ENCODE measurements at places on chromosomes 2 and 18.

GRCh38 chr2:225378984-225379383 is 20.5 kb upstream of the NYAP2 start:
- no peak for DNase-seq

- DNase-seq: peak; percentile 13
Measured at GRCh38 chr2:96143231-96143847, 1.9 kb downstream of the DUSP2 start.

- no peak for DNase-seq
Measured at GRCh38 chr2:219987830-219988229, 360.4 kb downstream of the SLC4A3 start.

DNA sequence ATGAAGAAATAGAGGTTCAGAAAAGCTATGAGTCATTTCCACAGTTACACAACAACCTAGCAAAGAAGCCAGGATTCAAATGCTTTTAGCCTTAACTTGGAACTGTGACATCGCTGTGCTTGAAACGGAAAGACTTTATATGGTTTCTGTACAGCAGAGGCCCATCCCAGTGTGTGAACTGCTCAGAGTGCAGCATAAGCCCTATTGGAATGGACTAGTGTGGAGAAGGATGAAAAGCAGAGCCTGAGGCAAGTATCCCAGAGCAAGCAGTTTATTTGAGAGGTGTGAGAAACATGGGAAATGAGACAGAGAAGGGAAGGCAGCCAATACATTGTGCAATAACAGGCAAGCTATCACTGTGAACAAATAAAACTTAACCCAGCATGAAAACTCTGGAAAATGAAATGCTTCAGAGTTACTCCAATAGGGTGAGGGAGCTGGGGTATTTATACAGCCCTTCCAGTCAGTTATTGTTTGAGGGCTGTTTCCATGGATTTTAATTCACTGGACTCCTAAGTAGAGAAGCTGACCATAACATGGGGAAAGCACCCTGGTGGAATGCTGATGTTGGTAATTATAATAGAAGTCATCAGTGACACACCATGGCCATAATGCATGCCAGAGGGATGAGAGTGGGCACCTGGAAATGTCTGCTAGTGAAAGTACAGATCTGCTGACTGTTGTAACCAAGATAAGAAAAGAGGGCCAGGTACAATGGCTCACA is 254.0 kb upstream of the POU3F3 start:
- no peak for DNase-seq

GRCh38 chr2:42841344-42841743 is 49.0 kb upstream of the HAAO start:
- no peak for DNase-seq

DNA sequence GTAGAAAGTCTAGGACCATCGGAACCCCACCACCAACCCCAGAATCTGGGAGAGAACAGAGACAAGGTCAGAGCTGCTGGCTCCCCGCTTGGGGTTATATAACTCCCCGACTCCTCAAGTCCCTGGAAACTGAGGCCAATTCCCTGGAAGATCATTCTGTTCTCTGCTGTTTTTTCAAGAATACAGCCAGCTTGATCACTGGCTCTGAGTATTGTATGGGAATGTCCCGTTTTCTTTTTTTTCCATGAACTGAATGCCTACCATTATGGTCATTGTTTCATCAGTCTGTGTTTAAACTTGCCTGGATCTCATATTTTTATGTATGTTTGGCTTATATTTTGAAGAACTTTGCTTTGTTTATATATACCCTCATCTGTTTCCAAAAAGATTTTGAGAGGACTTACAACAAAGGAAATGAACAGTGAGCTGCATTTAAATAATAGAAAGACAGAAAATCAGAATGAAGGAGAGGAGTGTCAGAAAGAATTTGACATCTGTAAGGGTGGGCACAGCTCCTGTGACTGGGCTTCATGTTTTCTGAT is 90.0 kb upstream of the ALPP start:
- DNase-seq: no peak

- DNase-seq: no peak
Measured at GRCh38 chr2:226739545-226740030, 60.0 kb downstream of the IRS1 start.

GRCh38 chr2:222652491-222653255 is 3.2 kb downstream of the FARSB start:
- no peak for DNase-seq

DNA sequence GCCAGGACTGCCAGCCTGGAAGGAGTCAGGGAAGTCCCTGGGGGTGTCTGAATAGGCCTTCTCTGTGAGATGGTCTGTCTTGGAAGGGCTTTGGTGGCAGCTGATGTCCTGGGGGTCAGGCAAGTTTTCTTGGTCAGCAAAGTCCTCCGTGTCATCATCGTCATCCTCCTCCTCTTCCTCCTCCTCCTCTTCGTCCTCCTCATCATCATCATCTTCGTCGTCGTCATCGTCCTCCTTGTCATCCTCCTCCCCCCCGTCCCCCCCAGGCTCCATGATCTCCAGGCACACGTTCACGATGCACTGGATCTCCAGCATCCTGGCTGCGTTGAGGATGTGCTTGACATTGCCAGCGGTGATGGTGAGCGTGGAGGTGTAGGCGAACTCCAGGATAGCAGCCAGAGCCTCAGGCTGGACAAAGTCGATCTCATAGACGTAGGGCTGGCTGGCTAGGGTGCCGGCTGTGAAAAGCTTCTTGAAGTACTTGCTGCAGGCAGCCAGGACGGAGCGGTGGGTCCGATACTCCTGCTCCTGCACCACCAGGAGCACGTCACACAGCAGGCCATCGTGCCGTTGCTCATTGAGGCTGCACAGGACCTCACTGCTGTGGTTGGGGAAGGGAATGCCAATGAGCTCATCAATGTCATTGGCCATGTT is 110.1 kb upstream of the SMAD2 start:
- DNase-seq: no peak

- peak; percentile 69 for DNase-seq
Measured at GRCh38 chr2:80303909-80304837, at the start of gene LRRTM1. TSS of gene LRRTM1 (minus strand) at chr2:80304752. CDS start at chr2:80303819, 933 bp downstream.

- no peak for DNase-seq
Measured at GRCh38 chr18:76388891-76389423, 106.1 kb downstream of the ZNF516 start.

GRCh38 chr2:167980439-167980838 is 267.0 kb downstream of the STK39 start:
- DNase-seq: no peak

DNA sequence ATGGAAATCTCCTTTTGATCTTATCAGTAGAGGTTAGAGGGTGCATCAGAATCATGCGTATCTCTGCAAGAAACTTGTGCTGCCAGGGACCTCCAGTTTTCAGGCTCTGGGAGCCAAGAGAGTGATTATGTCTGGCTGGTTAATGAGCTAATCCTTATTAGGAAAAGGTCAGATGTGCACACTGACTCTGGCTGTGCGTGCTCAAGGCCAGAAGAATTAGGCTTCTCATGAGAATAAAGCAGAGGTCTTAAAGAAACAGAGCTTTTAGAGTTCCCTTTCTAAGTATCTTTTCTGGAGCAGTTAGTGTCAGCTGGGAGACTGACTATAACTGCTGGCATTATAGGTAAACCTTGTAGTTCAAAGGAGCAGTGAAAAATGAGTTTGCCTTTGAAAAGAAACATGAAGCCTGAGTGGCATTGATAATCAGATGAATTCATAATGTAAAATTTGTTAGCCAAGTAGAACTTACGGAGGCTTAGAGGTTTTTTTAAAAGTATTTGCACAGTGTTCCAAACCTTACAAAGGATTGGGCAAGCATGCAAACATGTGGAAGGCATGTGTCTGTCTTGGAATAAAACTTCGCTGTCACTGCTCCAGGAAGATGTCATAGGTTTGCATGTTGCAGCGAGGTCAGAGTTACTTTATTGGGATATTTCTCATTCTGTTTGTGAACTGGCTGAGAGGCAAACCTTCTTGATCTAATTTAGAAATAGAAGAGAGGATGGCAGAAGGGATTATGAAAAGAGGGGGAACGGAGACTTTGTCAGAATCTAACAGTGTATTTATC is 151.7 kb downstream of the ARHGAP28 start:
- no peak for DNase-seq

DNA sequence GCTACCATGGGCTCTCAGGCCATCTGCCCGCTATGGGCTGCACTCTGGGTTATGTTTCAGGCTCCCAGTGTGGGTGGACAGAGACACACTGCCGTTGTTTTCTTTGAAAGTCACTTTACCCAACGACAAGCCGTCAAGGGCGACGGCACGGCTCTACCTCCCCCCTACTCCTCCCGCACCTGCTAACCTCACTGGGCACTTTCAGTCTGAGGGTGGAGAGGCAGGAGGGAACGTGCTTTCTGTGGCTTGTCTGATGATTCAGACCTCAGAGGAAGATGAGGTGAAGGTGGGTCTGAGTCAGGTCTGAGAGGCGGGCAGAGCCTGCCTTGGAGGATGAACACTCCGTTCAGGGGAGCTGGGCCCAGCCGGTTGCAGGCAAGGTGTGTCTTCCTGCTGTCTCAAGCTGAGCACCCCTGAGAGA is 147.6 kb upstream of the HDAC4 start:
- DNase-seq: no peak

DNA sequence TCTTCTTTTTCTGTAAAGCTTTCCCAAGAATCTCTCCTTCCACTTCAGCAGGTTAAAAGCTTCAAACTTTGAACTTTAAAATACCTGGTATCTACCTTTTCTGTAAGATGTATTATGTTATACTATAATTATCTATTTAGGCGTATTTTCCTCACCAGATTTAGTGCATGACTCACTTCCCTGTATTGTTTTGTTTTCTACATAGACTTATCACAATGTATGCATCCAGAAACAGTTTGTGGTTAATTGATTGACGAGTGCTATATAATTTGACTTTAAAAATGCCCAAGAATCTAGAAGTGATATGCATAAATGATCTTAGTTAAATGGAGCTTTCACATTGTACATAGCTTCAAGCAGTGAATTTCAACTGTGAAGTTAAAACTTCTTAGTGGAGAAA is 473.9 kb upstream of the CDH2 start:
- no peak for DNase-seq

- no peak for DNase-seq
Measured at GRCh38 chr2:190031969-190032618, 30.4 kb downstream of the MSTN start.

- DNase-seq: no peak
Measured at GRCh38 chr2:186486651-186487647, 889 bp downstream of the ZC3H15 start.

DNA sequence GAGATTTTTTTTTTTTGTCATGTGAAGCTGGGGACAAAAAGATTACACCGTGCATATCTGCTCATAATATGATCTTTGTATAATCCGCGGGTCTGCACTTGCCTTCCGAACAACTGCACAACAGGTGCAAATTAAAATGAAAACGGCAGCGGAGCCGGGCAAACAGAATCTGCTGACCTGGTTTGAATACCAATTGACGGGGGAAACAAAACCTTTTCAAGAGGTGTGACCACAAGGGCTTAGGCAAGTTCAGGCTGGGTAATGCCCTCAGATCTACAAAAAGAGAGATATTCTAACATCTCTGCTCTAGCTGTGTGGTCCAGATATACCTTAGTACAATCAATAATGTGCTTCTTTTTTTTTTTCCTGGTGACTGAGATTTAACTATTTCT is 88.5 kb downstream of the ZEB2 start:
- DNase-seq: no peak

DNA sequence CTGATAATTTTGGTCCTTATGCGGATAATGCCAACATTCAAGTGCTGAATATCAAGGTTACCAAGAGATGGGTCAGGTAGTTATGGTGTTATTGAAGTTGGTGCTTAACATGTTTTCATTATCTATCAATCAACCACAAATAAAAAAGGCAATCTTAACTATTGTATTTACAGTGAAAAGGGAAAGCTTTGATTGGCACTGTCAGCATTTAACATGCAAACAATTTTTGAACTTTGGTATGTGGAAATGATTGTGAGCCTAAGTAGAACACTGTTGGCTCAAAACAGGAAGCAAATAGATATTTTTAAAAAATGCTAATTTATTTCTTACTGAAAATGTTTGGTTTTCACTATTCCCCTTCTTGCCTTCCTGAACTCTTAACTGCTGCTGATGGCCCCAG is 21.9 kb downstream of the APLF start:
- no peak for DNase-seq

DNA sequence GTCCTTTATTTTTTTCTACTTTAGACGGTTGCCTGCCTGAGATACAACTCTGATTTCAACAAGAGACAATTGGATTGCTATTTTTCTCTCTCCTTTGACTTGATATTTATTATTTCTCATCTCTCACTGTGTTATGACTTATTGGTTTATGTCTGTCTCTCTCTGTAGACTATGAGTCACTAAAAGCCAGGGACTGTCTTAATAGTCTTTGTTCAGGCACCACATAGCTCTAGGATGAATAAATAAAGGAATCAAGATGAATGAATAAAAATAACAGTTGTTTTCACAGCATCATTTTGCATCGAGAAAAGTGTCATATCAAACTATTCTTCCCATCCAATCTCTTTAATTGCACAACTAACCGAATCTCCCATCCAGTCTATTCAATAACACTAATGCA is 31.4 kb upstream of the CD28 start:
- DNase-seq: no peak

DNA sequence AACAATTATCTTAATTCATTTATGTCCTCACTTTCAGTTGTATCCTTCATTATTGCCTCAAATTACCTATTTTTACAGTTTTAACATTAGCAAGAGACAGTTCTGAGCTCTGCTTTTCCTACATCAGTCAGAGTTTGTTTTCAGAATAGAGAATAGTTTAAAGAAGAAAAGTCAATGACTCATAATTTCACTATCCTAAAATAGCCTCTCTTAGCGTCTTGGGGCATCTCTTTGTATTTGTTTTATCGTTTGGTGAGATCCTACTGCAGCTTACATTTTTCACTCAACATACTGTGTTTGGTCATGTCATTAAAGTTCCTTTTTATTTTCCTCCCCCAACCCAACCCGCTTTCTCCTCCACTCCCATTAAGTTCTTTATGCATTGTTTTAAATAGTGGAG is 3.8 kb downstream of the SEC11C start:
- no peak for DNase-seq

DNA sequence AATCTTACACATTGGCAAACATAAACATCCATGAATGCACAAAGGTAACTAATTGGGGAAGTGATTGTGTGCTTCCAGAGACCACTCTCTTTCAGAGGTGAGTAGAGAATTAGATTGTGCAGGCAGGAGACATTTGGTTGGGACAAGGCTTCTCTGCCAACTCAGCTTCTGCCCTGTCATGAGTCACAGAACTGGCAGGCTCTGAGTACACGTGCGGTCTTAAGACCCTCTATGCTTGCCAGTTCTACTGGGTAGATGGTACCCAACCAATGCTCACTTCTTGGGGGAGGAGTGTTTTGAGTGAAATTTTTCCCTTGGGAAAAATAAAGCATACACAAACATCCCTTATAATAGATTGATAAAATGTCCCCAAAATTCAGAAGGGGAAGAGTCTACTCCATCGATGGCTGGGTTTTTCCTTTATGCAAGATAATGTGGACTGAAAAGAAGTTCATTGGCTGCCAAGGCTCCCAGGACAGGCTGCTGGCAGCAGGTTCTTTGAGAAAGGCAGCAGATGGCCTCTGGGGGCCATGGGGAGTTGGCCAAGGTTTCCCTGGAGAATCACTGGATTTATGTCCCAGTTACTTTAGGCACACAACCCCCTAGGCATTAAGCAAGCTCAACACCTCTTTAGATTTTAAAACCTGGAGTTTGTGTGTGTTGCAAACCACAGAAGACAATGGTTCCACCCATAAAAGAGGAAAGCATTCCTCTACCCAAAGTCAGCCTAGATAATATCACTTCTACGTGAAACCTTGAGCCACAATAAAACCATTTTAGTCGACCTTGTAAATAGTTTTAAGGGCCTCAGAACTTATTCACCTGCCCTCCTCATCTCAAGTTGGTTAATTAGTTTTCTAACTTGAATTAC is 417.0 kb downstream of the TXNL1 start:
- no peak for DNase-seq
